ENCODE measurements at places on chromosomes 3 and 15. TPM values are rescaled to one million over a fixed set of nuclear protein-coding genes. Genes with fewer than 3 reads are reported as not detected.

SKOR1 gene
- not detected for total RNA-seq

AADACL2 gene
- total RNA-seq, result not detected

POPDC2 gene
- total RNA-seq, result 9.6 TPM

ITGB5 gene
- total RNA-seq, result 101 TPM

Data from uterus (tissue), 4 donors.